ENCODE measurements at places on chromosomes 5 and 9.
A peak's percentile ranks its signal among the peaks of the same experiment; 100 is the strongest.

- DNase-seq, result no peak
These were observed 58.8 kb downstream of the SYK start for GRCh38 chr9:90860382-90860781.

GRCh38 chr5:133030343-133031005 lies 4.1 kb upstream of the ZCCHC10 start:
- no peak for DNase-seq

DNA sequence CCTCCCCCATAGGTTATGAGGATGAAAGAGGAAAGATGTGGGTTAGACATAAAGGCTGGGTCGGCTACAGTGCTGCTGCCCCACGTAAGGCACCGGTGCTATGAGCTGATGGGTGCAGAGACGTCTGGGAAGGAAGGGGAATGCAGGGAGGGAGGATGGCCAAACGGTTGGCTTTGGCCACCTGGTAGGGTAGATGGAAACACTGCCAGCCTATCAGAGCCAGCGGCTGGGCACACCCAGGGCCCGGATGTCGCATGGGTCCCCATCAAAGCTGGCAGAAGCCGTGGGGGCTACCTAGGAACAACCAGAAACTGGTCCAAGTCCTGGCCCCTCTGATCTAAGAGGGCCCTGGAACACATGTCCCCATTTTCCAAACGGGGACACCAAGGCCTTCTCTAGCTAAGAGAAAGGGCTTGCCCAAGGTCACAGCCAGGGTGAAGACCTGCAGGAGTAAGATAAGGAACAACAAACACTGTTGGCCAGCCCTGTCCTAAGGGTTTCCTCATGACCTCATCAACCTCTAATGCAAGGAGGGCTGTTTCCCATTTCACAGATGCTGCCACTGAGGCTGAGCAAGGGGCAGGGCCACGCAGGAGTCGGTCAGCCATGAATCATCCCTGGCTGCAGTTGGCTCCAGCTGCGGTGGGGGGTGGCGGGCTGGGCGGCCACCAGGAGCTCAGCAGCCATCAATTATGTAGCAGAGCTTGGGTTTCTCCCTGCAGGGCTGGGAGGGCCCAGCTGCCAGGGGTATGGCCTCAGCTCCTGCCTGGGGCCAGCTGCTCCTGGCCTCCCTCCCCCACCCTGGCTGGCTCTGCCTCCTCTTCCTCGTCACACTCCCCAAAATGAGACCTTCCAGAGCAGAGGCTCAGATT lies 4.9 kb downstream of the SH3GLB2 start:
- DNase-seq, result peak; percentile 97

DNA sequence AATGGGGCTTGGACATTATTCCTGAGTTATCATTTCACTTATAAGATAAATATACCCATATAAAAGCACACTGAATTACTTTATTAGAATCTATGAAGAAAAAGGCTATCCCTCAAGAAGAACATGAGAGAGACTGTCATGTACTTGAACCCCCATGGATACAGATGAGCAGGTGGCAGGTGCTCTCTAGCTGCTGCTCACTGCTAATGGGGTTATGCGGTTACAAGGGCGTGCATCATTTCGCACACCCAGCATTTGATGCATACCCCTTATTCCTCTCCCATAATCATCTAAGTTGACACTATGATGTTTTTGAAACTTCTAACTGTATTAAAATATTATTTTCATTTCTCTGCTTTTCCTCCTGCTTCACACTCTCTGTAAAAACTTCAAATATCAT lies 16.4 kb downstream of the ITK start:
- DNase-seq, result no peak

DNA sequence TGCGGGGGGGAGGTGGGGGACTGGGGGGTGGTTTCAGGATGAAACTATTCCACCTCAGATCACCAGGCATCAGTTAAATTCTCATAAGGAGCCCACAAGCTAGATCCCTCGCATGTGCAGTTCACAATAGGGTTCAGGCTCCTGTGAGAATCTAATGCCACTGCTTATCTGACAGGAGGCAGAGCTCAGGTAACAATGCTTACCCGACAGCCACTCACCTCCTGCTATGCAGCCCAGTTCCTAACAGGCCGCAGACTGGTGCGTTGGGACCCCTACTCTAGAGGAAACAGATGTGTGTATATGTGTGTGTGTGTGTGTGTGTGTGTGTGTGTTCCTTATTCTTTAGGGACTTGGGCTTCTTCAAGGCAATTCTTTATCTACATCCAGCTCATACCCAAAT lies 352.3 kb upstream of the CCNH start:
- no peak for DNase-seq

DNA sequence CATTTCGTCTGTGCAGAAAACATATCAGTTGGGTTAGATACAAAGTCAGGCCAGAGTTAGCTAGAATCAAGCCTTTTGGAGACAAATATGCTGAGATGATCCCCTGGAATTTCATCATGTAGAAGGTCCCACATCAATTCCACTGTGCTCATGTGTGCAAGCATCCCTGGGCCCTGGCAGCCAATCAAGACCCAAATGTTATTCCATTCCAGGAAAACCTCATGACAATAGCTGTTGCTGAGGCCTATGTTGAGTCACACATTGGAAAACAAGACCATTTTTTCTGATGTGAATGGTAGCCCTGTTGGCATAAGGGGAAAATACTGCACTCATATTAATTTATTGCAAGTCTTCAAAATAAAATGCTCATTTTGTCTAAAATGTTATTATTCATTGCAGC lies 11.5 kb downstream of the SPOCK1 start:
- peak; percentile 75 for DNase-seq

- no peak for DNase-seq
These were observed 29.3 kb downstream of the CDHR2 start for GRCh38 chr5:176578391-176578808.

DNA sequence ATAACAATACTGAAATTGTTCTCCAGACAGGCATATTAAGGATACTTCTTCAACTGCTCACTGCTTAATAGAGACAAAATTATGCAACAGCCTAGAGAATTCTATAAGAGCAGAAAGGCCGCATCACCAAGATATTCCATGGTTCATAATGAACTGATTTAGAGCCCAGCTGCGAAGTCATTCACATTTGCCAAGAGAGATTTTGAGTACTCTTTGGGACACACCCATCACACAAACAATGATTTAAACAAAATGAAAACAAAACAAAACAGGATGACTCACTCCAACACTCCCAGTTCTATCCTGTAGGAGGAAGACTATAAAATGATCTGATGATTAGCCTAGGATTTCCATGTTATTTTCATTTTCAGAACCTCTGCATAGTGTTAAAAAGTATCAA lies 145.7 kb upstream of the GNA14 start:
- DNase-seq, result peak; percentile 52

DNA sequence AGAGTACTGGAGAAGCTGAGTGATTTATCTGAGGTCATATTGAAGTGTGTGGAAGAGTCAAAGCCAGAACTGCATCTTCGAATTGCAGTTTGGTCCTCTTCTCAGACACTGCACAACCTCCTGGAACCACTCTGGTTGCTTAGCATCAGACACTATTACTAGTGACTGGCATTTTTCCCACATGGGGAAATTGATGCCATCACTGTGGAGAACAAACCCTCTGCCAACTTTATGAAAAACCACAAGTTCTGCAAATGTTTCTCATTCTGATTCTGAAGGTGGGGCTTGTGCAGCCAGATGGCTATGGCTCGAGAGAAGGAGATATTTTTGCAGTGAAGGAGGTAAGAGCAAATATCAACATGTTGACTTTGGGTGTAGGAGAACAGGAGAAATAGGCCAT lies 67.2 kb downstream of the KCTD16 start:
- peak; percentile 78 for DNase-seq

DNA sequence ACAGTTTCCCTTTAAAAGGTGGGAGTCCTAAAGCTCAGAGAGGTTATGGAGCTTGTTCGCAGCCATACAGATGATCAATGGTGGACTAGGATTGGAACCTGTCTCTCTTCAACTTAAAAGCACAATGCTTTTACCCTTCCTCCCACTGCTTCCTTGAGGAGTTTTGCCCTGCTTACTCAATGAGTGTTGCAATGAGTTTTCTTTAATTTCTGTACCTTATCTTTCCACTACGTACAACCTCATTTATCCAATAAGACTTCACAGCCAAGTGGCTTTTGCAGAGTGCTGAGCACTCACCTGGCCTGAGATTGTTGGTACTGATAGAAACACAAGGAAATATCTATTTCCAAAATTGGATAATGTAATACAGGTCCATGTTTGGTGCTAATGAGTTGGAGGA lies 64.7 kb upstream of the ANKRD55 start:
- no peak for DNase-seq

Measured in myocyte (in vitro differentiated cells).